ENCODE measurements at places on chromosomes 4 and X.

DNA sequence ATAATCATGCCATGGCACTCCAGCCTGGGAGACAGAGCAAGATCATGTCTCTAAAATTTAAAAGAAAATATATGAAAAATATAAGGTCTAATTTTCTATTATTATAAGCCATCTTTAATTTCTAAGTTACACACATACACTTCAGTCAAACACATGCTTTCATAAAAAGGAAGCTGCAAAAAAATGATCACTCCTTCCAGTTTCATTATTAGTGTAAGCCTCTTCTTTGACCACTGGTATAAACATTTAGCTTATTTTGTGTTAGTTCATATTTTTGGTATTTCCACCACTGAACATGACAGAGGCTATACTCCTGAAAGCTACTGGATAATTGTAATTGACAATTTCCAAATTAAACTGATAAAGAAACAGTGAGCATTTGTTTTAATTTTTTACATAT is 163.3 kb upstream of the USP38 start:
- DNase-seq, result no peak
- peaks cover 4% of the 10 kb centered on the region for H3K27me3 ChIP-seq
- H3K27ac ChIP-seq, result no peak overlapping the region
- peaks cover 2% of the 10 kb centered on the region for H3K4me1 ChIP-seq
- no peaks in the 10 kb centered on the region for H3K36me3 ChIP-seq
- H3K4me3 ChIP-seq, result no peak overlapping the region

GRCh38 chr4:170741856-170742255 is 652.1 kb upstream of the AADAT start:
- no peaks in the 10 kb centered on the region for H3K4me1 ChIP-seq
- DNase-seq, result no peak
- H3K27me3 ChIP-seq, result no peaks in the 10 kb centered on the region
- H3K4me3 ChIP-seq, result no peak overlapping the region
- H3K27ac ChIP-seq, result no peak overlapping the region
- H3K36me3 ChIP-seq, result no peaks in the 10 kb centered on the region

- H3K4me1 ChIP-seq, result no peaks in the 10 kb centered on the region
- no peak overlapping the region for H3K27ac ChIP-seq
- no peaks in the 10 kb centered on the region for H3K36me3 ChIP-seq
- DNase-seq, result no peak
- H3K27me3 ChIP-seq, result no peaks in the 10 kb centered on the region
Measured at GRCh38 chr4:131450572-131451209, 1698.4 kb upstream of the PCDH10 start.

DNA sequence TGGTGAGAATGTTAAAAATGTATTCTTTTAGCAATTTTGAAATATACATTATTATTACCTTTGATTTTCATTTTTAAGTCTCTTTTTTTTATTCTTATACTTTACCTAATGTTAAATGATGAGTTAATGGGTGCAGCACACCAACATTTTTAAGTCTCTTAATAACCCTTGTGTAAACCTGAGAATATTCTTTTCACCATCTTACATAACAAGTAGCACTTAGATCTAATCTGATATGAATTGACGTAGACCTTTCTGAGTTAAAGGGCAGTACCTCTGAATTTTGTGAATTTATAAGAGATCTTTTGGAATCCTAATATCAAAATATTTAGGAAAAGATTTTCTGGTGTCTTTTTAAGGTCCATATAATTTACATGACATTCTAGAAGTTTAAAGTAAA is 110.6 kb downstream of the TTC29 start:
- no peaks in the 10 kb centered on the region for H3K4me1 ChIP-seq
- no peak overlapping the region for H3K4me3 ChIP-seq
- H3K36me3 ChIP-seq, result no peaks in the 10 kb centered on the region
- peaks cover 2% of the 10 kb centered on the region for H3K27me3 ChIP-seq
- no peak overlapping the region for H3K27ac ChIP-seq

DNA sequence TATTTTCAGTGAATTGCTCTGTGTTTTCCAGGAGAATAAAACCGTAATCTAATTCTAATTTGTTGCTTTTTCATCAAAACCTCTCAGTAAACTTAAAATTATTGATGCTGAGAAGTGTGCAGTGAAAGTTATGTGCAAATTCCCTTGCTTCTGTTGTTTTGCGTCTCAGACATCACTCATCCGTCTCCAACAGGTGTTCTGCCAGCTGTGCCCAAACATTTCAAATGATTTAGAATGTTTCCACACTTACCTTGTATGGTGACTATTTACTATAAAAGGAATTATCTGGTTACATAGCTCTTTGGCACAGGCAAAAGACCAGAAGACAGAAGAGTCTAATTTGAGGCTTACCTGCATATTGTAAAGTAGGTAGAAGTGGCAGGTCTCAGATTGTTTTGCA is 184.0 kb downstream of the BMPR1B start:
- H3K27me3 ChIP-seq, result no peaks in the 10 kb centered on the region
- no peaks in the 10 kb centered on the region for H3K4me1 ChIP-seq
- H3K36me3 ChIP-seq, result no peaks in the 10 kb centered on the region
- no peak for DNase-seq
- no peak overlapping the region for H3K27ac ChIP-seq

DNA sequence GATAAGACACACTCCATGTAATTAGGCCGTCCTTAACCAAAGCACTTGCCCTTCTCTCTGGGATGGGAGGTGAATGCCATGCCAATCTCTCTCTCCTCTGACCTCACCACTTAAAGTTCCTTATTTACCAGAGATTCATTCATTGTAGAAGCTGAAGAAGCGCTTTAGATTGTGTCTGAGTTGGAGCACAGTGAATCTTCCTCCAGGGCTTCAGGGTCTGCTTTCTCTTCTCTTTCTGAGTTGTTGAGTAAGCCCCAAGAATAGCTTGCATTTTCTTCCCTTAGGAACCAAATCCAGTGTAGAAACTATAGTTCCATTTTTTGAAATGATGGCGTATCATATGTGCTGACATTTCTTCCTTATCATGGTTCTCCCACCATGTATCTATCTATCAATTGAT is 104.5 kb upstream of the MAML3 start:
- H3K4me3 ChIP-seq, result no peak overlapping the region
- DNase-seq, result no peak
- H3K27ac ChIP-seq, result no peak overlapping the region
- no peaks in the 10 kb centered on the region for H3K36me3 ChIP-seq
- peaks cover 30% of the 10 kb centered on the region for H3K27me3 ChIP-seq

Measured in memory B cell (primary cell).